ENCODE measurements at places on chromosomes 7 and 10.

- peak; percentile 32 for DNase-seq
Measured at GRCh38 chr7:139855498-139856270, 26.6 kb downstream of the TBXAS1 start.

GRCh38 chr7:108600399-108600798, 30.7 kb downstream of the DNAJB9 start:
- DNase-seq: no peak

- no peak for DNase-seq
Measured at GRCh38 chr10:73182568-73182967, 14.6 kb downstream of the FAM149B1 start.

DNA sequence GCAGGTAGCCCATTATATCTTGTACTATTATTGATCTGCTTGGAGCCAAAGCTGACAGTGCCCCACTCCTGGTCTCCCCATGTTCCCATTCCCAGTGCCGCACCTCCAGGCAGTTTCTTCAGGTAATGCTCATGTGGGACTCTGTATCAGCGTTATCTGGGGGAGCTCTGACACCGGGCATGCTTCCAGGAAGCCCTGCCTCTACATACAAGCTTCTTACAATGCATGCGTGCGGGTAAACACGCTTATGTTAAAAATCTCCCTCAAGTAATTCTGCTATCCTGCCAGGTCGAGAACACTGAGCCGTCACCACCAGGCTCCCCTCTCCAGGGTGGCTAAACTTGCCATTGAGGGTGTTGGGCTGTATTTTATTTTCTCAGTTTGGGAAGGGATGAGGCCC, 61.6 kb upstream of the LBX1 start:
- DNase-seq: no peak

DNA sequence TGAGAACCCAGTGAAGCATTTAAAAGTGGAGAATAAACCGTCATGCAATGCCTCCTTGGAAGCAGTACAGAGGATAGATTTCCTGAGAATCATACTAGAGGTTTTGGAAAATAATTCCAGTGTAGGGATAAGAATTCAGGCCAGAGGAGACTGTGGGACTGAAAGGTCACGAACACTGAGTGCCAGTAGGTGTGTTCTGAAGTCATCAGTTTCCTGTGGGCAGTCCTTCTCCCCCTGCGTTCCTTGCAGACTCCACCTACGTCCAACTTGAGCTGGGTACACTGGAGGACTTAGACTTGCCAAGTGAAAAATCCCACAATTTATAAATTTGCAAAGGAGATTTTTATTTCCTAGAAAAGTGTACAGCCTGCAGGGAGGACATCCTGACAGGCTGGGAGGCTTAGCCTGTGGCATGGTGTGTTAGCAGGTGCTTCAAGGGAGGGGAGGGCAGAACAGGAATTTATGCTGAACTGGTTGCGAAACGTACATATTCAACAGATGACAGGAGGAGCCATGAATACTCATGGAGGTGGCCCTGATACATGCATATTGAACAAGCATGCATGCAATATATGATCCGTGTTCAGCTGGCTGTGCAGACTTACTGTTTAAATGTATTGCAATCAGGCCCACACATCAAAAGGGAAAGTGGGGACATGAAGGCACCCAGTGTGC, 72.9 kb upstream of the POM121L12 start:
- DNase-seq: no peak

GRCh38 chr10:86712317-86712707, 44.0 kb downstream of the LDB3 start:
- DNase-seq: peak; percentile 12

DNA sequence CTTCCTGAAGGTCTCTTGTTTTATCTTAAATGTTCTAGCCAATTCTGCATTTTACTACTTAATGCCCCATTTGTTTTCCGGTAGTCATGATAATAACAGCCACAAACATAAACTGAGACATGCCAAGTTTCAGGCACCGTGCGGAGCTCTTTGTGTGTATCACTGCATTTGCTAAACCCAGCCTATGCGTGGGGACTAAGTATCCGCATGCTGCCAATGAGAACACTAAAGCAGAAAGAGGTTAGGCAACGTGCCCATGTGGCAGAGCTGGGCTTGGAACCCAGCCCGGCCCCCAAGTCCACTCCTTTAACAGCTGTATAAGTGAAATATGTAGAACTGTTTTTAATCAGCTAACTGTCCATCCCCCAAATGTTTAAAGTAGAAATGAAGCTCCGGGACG, 54.1 kb downstream of the SLIT1 start:
- DNase-seq: no peak

GRCh38 chr7:127652333-127653248, 597 bp downstream of the SND1 start:
- DNase-seq: peak; percentile 21

DNA sequence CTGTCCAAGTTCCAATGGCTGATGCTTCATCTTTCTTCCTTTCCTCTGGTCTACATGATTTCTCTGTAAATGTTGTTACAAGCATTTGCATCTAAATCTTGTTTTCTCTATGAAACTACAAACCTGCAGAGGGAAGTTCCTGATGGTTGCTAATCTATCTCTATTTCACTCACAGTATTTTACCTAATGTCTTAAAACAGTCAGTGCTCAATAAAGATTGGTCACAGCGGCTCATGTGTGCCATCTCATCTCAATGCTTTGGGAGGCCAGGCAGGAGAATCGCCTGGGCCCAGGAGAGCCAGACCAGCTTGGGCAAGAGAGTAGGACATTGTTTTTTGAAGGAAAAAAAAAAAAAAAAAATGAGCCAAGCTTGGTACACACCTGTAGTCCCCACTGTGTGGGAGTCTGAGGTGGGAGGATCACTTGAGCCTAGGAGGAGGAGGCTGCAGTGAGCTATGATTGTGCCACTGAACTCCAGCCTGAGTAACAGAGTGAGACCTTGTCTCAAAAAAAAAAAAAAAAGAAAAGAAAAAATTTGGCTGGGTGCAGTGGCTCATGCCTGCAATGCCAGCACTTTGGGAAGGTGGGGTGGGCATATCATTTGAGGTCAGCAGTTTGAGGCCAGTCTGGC, 71.3 kb upstream of the ARMC3 start:
- DNase-seq: no peak

- DNase-seq: no peak
Measured at GRCh38 chr7:139734395-139734794, 43.4 kb downstream of the HIPK2 start.

GRCh38 chr10:17476073-17476472, 21.7 kb upstream of the ST8SIA6 start:
- DNase-seq: no peak

GRCh38 chr7:28726555-28726954, 231.6 kb downstream of the TRIL start:
- no peak for DNase-seq

GRCh38 chr7:131139462-131139861, 188.2 kb upstream of the MKLN1 start:
- no peak for DNase-seq

DNA sequence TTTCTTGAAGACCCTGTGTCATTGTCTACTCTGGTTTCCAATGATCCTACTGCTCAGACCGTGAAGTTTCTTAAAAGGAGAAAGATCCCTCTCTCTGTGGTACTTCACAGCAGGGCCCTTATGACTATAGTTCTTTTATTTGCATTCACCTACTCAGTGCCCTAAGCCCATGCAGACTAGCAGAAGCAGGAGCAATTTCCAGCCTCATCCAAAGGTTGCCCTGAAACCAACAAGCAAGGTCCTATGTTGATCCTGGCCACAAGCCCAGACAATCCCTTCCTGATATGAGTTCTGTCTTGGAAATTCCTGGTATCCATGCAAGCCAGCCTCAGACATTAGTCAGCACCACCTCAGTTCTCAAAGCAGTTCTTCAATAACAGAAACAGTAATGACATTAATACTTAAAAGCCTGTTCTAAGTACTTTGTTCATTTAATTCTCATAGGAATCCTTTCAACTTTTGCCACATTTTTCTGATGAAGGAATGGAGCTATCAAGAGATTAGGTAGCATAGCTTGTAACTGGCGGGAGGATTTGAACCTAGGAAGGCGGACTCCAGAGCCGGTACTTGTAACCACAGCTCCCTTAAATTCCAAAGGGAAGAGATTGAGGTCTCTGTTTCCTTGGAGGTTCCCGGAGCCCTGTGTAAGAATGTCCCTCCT, 58.1 kb upstream of the ST8SIA6 start:
- DNase-seq: peak; percentile 34

- no peak for DNase-seq
Measured at GRCh38 chr7:68183176-68183575, 1186.5 kb downstream of the TYW1 start.

- no peak for DNase-seq
Measured at GRCh38 chr10:988667-989545, 672 bp downstream of the GTPBP4 start.

- DNase-seq: no peak
Measured at GRCh38 chr7:138429577-138430250, 30.3 kb upstream of the TRIM24 start.

DNA sequence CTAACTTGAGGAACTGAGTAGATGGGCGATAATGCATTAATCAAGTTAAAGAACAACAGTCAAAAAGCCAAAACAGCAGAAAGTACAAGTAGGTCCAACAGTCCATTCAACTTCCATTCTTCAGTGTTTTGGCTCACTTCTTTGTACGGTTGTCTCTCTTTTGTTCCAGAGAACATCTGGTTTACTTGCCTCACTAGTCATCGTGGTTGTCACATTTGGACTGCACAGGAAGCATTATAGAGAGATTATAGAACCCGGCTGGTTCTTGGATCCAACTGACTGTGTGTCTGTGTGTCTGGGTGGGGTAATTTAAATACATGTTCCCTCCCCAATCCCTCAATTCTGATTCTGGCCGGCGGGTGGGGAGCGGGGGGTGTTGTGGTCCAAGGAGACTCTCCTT, 1.8 kb upstream of the CEP41 start:
- no peak for DNase-seq

DNA sequence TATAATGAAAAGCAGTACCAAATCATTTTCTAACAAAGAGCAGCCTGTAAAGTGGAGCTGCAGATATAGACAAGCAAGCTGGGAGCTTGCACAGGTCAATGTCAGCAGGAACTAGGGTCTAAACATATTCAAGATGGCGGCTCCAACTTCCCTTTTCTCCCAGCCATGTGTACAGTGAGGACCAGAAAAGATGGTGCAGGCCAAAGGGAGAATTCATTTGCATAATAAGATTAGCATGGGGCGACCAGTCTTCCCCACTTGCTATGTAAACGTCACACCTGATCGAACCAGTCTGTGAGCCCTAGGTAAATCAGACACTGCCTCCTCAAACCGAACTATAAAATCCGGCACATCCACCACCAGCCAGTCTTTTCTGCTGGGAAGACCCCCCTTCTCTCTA, 4.4 kb upstream of the RAPGEF5 start:
- no peak for DNase-seq

- no peak for DNase-seq
Measured at GRCh38 chr7:38682606-38683005, 51.4 kb upstream of the AMPH start.
